ENCODE measurements at places on chromosomes 16 and 17.

DNA sequence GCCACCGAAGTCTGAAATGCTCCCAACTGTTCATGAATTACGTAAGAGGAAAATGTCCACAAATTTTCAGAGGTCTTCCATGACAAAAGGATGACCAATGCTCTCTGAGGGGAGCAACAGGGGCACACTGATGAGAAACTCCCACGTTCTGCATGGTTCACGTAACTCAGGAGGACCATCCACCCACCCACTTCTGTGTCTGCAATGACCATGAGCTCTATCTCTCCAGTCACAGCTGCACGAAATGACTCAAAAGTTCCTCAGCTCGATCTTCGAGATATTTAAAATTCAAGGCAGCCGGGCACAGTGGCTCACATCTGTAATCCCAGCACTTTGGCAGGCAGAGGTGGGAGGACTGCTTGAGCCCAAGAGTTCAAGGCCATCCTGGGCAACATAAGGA, 15.8 kb downstream of the WDR45B start:
- DNase-seq, result no peak

DNA sequence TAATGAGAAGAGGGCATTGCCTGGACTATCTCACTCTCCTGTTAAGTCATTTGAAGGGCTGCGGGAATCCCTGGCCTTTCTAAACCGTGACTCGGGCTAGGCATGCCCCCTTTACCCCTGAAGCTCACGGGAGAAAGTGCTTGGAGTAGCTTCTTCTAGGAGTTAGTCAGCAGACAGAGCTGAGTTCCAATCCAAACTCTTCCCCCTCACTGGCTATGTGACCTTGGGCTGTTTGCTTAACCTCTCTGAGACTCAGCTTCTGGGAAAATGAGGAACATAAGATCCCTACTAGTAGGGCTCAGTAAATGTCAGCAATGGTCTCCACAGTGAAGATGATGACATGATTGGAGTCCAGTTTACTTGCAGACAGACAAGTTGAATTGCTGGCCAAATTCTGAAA, 5.7 kb upstream of the B9D1 start:
- DNase-seq, result no peak

- DNase-seq, result no peak
These were observed 1.6 kb upstream of the SEZ6 start for GRCh38 chr17:29007456-29007855.

GRCh38 chr17:20979792-20980083, 63.1 kb downstream of the USP22 start:
- no peak for DNase-seq

GRCh38 chr17:13323990-13324389, 277.7 kb downstream of the HS3ST3A1 start:
- DNase-seq, result no peak

- DNase-seq, result no peak
These were observed 16.2 kb upstream of the HAS3 start for GRCh38 chr16:69089091-69089910.

DNA sequence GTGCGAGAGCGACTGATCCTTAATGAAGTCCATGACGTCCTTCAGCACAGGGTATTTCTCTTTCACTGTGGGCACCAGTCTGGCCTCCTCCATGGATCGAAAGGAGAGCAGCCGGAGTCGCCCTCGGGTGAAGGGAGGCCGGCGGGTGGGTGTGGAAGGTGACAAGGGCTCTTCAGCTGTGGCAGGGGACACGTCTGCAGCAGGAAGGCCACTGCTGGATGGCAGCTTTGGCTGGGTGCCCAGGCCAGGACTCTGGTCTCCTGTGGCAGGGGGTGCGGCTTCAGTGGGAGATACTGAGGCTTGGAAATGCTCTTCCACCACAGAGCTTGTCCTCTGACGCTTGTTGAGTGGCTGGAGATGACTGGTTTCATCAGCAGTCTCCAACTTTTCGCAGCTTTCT, 78.5 kb downstream of the ZZEF1 start:
- DNase-seq, result no peak

DNA sequence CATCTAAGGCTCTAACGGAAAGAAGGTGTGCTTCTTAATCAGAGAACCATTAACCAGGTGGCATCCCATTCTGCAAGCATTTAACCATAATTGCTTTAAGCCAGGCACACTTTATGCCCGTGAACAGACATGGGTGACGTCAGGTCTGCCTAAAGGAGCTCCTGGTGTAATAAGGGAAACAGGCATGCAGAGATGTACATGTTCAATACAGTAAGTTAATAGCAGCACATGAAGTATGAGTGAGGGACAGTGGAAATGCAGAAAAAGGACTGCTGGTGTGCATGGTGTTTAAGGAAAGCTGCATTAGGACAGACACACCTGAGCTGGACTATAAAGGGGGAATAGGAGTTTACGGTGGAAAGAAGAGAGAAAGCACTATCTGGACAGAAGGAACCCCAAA, 18.6 kb downstream of the DYNLRB2 start:
- DNase-seq, result no peak

DNA sequence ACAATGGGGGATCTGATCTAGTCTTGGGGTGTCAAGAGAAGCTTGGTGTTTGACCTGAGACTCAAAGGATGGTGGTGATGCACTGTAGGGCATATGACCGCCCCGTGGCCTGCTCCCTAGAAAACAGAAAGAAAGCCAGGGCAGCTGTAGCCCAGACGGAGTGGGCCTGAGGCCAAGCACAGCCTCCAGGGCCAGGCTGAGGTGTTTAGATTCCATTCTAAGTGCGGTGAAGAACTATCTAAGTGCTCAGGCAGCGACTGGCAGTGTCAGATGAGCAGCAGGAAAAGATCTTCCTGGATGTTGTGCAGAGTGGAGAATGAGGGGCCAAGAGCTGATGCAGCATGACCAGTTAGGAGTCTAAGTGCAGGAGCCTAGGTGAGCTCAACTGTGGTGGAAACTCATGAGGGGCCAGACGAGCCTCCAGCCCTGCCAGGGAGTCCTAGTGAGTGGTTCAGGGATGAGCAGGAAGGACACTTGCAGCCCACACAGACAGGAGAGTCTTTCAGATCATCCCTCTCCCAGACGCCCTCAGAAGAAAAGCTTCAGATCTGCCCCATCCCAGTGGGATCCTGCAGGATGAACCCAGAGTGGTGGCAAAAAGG, 314.2 kb upstream of the CCL2 start:
- DNase-seq, result no peak

DNA sequence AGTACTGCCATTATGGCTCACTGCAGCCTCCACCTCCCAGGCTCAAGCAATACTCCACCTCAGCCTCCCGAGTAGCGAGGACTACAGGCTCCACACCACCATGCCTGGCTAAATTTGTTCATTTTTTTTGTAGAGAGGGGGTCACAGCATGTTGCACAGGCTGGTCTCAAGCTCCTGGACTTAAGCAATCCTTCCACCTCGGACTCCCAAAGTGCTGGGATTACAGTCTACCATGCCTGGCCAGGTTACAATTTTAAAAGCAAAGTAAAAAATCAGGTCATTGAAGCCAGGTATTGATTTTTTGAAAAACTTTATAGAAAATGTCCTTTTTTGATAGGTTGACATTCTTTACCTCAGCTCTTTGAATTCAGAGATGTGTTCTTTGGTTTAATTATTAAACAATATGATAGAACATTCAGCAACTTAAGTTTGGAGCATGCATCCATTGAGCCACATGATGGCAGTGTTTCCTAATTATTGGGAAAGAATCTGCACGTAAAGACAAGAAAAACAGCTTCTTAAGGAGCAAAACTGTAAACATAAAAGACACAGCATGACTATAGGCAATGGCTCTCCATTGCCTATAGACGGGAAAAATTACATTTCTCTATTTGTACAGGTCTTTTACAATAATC, 1.7 kb upstream of the SLC16A11 start:
- no peak for DNase-seq

GRCh38 chr17:57531648-57532504, 213.2 kb downstream of the CCDC182 start:
- no peak for DNase-seq

- DNase-seq, result peak; percentile 85
These were observed 26.4 kb upstream of the SLC7A5 start for GRCh38 chr16:87895641-87896141.

DNA sequence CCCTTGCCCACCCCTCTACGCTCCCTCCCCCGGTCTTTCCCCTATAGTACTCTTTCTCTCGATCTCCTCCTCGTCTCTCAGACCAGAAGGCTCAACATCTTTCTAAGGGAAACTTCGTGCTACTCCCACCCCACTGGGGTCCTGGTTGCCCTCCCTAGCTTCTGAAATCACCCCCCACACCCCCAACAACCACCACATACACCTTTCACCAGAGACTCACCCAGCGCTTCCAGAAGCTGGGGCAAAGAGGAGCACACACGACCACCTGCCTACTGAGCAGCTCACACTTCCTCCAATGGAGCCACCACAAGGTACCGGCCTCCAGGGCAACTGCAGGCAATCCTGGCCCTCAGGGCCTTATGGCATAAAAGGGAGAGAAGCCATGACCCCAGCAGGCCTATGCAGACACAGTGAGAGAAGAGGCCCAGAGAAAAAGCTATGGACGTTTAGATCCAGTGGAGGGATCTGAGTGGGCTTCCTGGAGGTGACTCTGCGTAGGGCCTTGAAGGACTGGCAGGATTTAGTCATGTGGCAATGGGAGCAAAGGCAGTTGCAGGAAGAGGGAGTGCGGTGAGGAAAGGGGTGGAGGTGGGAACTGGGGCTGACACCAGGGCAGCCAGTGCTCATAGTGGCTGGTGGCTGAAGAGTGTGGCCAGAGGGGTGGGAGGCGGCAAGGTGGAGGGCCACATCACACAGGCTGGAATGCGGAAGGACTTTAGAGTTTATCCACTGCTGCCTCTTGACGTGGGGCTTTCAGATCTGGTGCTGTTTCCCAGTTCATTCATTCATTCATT, 12.1 kb upstream of the TMEM92 start:
- no peak for DNase-seq

DNA sequence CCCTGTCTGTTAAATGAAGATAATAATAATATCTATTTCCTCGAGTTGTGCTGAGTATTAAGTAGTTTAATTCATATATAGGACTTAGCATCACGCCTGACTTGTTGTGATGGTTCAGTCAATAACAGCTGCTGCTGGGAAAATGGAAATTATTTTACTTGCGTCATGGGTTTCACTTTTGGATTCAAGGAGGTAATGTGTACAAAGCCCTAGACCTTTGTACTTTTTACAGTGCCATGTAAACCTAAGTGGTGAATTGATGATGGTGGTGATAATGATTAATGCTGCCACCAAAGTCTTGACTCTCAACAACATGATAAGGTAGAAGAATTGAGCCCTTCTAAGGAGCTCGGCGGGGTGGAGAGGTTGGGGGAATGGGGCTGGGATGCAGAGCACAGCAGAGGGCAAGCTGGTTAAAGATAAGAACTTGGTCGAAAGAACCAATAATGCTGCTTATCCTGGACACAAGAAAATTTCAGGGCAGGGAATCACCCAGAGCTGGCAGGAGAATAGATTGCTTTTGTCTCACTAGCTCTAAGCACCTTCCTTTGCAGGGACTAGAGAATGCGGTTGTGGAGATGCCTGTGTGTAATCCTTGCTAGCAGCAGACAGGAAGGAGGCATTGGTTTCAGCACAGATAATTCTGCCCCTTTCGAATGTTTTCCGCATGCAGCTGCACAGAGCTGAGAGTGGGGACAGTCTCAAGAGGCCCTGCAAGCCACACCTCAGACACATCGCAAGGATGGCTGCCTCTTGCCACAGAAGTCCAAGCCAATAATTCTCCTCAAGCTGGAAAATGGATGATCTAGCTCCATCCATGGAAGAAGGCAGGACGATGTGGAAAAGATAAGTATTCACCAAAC, 187.1 kb downstream of the TMEM114 start:
- DNase-seq, result no peak

GRCh38 chr17:38428112-38428642, at the start of gene ARHGAP23:
ARHGAP23 (plus strand) TSS chr17:38428464; CDS start chr17:38428486, 22 bp downstream.
- peak; percentile 27 for DNase-seq

- DNase-seq, result no peak
These were observed 23.5 kb downstream of the ORC6 start for GRCh38 chr16:46712911-46713310.

GRCh38 chr16:59697761-59698160, 963.6 kb upstream of the GOT2 start:
- DNase-seq, result no peak

DNA sequence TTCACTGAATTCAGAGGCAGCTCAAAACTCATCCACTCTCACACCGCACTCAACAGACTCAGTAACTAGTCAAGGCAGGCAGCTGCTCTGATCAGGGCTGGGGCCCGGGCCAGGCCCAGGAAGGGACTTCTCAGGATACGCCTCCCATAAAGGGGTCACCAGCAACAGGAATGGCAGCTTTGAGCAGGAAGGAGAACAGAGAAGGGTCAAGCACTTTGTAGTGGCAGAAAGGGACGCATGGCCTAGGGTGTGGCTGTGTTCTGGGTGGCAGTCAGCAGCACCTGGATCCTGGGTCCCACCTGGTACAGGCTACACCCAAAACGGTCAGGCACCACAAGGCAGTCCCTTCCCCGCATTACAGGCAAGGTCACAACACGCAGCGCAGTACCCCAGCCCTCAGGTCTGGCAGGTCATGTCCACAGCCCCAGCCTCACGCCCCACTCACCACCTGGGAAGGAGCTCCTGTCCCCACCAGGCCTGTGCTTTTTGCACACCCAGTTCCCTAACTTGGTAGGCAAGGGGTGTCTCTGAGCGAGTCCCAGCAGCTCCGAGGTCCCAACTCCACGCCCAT, 99.7 kb downstream of the ZNF778 start:
- no peak for DNase-seq
